ENCODE measurements at places on chromosomes 5 and 9. TPM values are rescaled to one million over a fixed set of nuclear protein-coding genes. Genes with fewer than 3 reads are reported as not detected.
A peak's percentile ranks its signal among the peaks of the same experiment; 100 is the strongest.

DNA sequence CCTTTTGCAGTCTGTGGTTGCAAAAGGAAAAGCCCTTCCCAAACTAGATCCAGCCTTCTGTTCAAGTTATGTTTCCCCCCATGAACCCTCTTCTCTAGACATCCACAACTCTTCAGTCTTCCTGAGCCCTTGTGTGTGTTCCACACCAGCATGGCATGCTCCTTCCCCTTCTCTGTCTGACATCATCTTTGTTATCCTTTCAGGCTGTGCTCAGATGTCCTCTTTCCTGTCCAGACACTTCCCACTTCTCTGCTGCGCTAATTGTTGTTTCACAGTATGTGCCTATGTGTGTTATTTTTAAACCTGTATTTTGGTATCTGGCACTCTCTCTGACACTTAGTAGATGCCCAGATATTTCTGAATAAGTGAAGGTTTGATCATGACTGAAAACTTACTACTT lies 38.2 kb downstream of the FOCAD start:
- DNase-seq = no peak

Gene ITGA2
- total RNA-seq = 1.2 TPM

Gene DMRTA1
- total RNA-seq = 3.4 TPM

Gene GDF9
- 0.22 TPM for total RNA-seq

GRCh38 chr9:128361296-128361985 lies 9.7 kb upstream of the URM1 start:
- DNase-seq = no peak

Gene PPIC
- 13.0 TPM for total RNA-seq

DNA sequence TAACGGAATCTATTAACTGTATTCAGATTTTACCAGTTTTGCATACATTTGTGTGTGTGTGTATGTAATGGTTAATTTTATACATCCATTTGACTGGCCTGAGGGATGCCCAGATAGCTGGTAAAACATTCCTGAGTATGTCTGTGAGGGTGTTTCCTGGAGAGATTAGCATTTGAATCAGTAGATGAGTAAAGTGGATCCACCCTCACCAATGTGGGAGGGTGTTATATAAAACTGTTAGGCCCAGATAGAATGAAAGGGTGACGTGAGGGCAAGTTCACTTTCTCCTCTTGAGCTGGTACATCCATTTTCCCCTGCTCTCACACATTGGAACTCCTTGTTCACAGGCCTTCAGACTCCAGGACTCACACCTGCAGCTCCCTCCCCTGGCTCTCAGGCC lies 88.7 kb downstream of the EMB start:
- no peak for DNase-seq

GRCh38 chr5:17365811-17366138 lies 132.3 kb upstream of the TAF11L2 start:
- no peak for DNase-seq

DNA sequence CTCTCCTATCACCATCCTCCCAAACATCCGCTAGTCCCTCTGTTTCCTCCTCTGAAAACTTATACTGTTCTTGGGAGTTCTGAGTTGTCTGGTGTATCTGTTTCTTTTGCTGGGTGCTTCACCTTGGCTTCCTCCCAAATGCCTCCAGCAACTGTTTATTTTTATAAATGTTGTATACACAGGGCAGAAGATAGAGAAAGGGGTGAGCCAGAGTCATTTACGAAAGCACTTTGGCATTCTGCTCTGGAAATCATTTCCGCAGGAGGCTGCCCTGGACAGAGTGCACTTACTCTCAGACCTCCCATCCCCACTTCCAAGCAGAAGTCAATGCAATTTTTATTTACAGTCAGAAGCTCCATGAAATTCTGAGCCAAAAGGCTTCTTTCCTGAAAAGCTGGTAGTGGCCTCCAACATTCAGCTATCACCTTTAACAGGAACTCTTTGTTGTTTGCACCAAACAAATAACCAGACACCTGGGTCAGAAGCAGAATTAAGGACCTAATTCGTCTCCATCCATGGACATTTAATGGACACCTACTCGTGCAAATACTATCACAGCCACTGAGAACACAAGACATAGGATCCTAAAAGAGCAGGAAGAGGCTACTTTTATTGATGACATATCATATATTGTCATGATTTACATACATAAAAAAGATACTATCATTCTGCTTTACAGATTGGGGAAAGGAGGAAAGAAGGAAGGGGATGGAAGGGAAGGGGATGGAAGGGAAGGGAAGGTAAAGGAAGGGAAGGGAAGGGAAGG lies 229.5 kb upstream of the PAPPA start:
- no peak for DNase-seq

Gene PRR16
- 0.67 TPM for total RNA-seq

DNA sequence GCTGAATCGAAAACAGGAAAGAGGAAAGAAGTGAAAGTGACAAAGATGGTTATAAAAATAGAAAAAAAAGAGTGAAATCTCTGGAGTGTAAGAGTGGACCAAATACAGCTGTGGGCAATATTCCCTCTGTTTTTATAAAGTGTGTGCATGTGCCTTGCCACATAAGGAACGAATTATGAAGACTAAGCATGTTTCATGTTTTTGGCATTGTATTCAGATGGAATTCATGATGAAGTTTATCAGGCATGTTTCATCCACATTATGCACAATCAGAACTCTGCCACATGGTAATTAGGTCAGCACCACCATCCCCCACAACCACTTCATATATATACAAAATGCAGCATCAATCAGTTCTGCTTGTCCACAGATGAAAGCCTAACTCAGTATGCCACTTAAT lies 348.0 kb downstream of the ZNF608 start:
- no peak for DNase-seq

DNA sequence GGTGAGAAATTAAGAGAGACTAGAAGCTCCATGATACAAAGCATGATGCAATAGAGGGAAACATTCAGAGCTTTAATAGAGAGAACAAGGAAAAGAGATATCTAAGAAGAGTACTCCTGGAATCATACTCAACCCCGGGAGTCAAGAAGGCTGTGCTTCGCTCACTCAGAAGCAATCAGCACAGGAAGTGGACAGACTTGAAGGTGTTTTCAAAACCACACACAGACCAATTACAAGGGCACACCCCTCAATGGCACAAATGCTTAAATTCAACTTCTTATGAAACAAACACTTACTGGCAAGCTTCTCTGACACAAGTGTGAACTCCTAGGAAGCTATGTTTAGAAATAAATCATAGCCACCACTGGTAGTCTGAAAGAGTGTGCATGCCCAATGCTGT lies 462.3 kb downstream of the GABRG2 start:
- no peak for DNase-seq

Gene GRXCR2
- total RNA-seq = not detected

DNA sequence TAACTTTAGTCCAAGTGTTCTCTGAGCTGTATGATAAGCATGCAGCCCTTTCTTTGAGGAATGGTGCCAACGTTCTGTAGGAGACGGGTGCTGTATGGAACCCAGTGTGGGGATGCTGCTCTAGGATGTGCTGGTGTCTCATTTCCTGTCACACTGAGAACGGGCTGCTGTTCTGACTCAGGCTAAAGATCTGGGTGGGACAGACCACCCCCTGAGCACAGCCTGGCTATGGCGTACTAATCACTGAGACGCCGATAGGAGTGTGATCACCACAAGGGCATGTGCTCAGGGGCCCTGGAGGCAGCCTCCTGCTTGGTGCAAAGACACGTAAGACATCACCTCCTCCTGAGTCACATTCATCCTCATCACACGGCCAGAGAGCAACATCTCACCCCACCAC lies 240.4 kb downstream of the IRX2 start:
- no peak for DNase-seq

- no peak for DNase-seq
Measured at GRCh38 chr9:108286638-108287206, 569.1 kb downstream of the ACTL7B start.

Gene DBN1
- total RNA-seq = 216 TPM

Gene LOX
- 0.44 TPM for total RNA-seq

Gene SLC12A2
- 5.4 TPM for total RNA-seq

DNA sequence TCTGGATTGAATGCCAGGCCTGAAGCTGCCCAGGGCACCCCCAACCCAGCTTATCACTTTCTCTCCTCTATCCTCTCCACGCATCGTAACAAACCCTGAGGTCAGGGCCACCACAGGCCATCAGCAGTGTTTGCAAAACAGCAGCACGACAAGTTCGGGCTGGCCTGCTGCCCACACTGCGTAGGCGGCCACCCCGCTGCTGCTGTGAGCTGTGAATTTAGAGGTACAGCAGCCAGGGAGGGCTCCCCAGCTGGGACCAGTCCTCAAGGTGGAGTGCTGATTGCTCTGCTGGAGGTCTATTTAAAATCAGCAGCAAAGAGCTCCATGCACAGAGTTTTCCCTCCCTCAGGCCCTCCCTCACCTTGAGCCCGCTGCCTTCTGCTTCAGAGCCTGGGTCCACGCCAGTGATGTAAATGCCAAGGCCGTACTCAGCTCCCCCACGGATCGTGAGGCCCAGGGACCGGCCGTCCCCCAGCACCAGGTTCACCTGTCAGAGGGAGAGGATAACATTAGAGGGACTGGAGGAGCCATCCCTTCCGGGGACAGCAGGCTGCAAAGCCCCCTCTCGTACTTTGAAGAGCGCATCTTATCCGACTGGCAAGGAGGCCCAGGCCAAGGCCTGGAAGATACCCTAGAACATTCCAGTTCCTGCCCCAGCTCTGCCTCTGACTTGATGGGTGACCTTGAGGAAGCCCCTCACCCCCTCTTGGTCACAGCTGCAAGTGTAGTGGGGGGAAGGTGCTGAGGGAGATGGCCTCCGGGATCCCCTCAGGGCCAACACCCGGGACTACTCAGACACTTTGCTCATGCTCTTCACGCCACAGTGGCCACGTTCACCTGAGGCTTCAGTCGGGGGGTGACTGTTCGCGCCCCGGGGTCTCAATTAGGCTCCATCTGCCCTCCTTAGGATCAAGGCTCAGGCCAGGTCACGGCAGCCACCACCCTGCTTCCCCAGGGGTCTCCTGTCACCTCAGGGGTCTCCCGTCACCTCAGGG lies 39.1 kb downstream of the WHRN start:
- peak; percentile 65 for DNase-seq

- DNase-seq = no peak
Measured at GRCh38 chr5:447501-447900, 4.5 kb downstream of the EXOC3 start.

DNA sequence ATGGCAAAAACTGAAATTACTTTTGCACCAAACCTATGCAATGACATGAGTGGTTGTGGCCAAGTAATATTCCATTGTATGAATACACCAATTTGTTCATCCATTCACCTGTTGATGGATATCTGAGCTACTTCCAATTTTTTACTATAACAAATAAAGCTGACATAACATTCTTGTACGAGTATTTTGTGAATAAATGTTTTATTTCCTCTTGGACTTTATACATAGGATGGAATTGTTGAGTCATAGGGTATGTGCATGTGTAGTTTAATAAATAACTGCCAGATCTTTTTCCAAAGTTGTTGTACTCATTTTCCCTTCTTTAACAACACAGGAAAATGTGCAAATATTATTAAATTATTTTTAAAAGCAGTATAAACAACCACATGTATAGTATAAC lies 146.1 kb upstream of the ZNF462 start:
- no peak for DNase-seq

Gene MYOZ3
- total RNA-seq = 8.1 TPM

DNA sequence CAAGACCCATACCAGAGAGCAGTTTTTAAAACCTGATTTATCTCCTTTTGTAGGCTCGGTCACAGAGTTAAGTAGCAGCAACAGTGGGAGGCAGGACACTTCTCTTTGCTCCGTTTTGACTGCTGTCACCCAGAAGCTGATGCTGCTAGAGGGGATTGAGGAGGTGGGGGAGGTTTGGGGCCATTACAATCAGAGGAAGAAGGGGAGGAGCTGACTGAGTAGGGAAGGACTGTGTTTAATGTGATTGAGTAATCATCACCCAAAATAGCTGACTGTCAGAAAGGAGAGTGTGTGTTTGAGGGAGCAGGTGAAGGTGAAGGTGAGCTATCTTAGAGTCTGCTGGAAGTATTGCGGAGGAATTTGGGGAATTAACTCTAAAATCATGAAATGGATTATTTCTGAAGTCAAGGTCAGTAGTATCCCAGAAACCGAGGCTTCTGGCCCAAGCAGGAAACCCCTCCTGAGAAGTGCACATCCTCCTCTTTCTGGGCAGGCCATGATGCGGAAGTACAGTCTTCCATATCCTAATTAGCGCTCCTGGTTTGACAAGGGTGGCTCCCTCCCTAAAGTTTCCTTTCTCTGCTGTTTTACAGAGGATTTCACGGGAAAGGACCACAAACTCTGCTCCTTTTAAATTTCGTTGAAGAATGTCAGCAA lies 214.9 kb downstream of the PLK2 start:
- DNase-seq = no peak

GRCh38 chr9:136614372-136614922 lies 48.3 kb upstream of the EGFL7 start:
- no peak for DNase-seq

- DNase-seq = no peak
Measured at GRCh38 chr5:140005145-140005591, 37.9 kb downstream of the NRG2 start.

- DNase-seq = peak; percentile 43
Measured at GRCh38 chr5:179371681-179372680, 26.7 kb upstream of the ADAMTS2 start.

Gene CCL21
- total RNA-seq = not detected

DNA sequence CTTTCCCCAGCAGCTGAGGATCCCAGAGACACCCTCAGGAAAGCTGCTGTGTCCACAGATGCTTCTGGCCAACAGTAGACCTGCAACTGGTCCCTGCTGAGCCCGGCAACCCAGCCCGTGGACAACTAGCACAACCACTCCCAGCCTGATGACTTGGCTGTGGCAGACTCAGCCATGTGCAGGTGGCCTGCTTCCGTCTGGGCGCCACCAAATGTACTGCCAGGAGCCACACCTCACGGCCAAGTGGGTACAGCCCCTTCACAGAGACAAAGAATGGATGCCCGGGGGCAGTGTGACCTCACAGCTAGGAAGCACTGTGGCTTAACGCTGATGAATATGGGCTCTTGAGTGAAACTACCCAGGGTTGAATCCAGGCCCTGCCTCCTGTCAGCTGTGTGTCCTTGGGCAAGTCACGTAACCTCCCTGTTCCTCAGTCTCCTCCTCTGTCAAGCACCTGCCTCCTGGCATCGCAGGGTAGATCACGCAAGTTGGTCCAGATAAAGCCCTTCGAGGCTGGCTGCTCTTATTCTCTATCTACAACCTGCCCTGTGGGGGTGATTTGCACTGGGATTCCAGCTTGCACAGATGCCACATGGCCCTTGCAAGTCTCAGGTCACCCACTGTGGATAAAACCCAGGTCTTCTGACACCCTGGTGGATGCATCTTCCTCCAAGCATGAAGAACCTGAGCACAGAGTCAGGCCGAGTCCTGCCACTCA lies 225.0 kb downstream of the PBX3 start:
- DNase-seq = no peak

Gene GGTA1
- not detected for total RNA-seq

DNA sequence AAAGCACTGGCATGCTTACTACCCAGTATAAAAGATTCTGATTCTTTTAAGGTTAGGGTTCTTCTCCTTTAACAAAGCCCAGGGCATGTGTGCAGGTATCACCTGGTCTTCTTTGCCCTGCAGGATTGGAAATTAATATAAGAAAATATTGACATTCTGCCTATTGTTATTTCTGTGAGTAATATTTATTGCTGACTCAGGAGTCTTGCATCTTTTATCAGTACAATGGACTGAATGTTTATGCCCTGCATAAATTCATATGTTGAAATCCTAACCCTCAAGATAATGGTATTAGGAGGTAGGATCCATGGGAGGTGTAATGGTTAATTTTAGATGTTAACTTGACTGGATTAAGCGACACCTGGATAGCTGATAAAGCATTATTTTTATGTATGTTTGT lies 189.0 kb downstream of the LRRC70 start:
- DNase-seq = no peak
